ENCODE measurements at places on chromosomes 11 and 22.

GRCh38 chr11:99739464-99740089 is 718.8 kb downstream of the CNTN5 start:
- no peak for DNase-seq

- no peak for DNase-seq
Measured at GRCh38 chr11:119807402-119807801, 78.4 kb upstream of the NECTIN1 start.

GRCh38 chr11:119414734-119415133 is 8.2 kb downstream of the THY1 start:
- DNase-seq = no peak

GRCh38 chr22:22877523-22878210 is 9.9 kb upstream of the IGLL5 start:
- peak; percentile 76 for DNase-seq

- peak; percentile 73 for DNase-seq
Measured at GRCh38 chr11:12281571-12282478, 95.5 kb upstream of the PARVA start.

DNA sequence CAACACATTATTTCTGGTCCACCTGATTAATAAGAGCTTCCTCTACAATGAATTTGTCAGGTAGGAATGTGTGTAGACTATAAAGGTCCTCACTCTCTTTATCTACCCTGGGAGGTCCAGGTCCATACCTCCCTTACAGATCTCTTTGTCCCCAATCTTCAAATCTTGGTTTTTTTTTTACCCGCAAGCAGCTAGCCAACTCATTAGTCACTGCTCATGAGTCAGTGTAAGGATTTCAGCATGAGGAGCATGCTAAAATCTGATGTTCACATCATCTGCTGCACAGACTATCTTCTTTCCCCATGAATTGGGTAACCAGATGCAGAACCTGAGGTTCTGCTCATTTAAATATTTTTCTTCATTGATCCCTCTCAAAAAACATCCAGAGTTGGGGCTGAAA is 397.0 kb upstream of the ISX start:
- no peak for DNase-seq

DNA sequence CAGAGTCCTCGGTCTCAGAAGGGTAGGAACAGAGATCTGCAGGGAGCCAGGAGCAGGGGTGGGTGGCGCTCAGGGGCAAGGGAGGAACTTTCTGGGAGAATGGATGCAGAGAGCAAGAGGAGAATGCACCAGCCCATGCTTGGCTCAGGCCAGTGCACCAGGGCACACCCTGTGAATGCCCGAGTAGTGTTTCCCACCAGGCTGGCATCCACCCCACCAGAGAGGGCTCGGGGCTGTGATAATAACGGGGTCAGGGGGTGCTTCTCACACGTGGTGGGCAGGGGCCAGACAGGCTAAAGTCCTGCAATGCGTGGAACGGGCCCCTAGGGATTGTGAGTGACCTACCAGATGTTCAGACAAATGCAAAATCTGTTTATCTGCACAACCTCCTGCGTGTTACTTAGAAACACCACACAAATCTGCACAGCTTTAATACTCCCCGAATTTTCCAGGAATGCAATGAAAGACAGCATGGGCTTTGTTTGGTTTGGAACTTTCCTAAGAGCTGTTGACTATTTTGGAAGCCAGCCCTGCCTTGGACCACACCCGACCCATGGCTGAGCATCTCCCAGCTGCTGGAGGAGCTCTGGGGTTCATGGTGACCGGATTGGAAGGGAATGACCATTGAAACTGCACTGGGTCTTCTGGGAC is 368.3 kb downstream of the SHANK2 start:
- DNase-seq = no peak

GRCh38 chr11:82832983-82833382 is 67.2 kb downstream of the PRCP start:
- DNase-seq = no peak

DNA sequence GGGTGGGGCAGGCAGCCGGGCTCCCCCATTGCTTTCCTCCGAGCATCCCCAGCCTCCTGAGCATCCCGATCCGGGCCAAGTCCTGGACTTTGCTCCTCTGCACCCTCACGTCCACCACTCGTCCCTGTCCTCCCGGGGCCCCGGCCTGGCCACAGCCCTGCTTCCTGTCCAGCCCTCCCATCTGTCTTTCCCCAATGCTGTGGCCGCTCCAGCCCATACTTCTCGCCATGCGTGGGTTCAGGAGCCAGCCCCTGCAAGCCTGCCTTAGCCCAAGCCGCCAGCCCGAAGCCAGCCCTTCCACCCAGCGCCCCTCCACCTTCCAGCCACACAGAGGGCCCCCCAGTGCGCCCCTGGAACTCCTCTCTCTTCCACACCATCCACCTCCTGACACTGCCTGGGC is 23.8 kb downstream of the MRPL23 start:
- DNase-seq = no peak

- DNase-seq = no peak
Measured at GRCh38 chr11:111836721-111837120, 34.7 kb downstream of the ALG9 start.

GRCh38 chr11:114165326-114166230 is 106.1 kb downstream of the ZBTB16 start:
- no peak for DNase-seq
